ENCODE measurements at places on chromosomes 2 and 18.
A peak's percentile ranks its signal among the peaks of the same experiment; 100 is the strongest.

- no peak for DNase-seq
Observed at GRCh38 chr2:160646684-160647444, 153.3 kb upstream of the RBMS1 start.

GRCh38 chr18:47754311-47755101 is 176.0 kb downstream of the SMAD2 start:
- peak; percentile 18 for DNase-seq

GRCh38 chr2:152406119-152406835 is 71.3 kb downstream of the FMNL2 start:
- no peak for DNase-seq

DNA sequence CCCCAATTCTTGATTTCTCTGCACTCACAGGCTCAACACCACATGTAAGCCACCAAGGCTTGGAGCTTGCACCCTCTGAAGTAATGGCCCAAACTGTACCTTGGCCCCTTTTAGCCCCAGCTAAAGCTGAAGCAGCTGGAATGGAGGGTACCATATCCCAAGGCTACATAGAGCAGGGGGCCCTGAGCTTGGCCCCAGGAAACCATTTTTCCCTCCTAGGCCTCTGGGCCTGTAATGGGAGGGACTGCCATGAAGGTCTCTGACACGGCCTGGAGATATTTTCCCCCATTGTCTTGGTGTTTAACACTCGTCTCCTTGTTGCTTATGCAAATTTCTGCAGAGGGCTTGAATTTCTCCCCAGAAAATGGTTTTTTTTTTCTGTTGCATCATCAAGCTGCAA is 69.7 kb downstream of the SKA1 start:
- no peak for DNase-seq

DNA sequence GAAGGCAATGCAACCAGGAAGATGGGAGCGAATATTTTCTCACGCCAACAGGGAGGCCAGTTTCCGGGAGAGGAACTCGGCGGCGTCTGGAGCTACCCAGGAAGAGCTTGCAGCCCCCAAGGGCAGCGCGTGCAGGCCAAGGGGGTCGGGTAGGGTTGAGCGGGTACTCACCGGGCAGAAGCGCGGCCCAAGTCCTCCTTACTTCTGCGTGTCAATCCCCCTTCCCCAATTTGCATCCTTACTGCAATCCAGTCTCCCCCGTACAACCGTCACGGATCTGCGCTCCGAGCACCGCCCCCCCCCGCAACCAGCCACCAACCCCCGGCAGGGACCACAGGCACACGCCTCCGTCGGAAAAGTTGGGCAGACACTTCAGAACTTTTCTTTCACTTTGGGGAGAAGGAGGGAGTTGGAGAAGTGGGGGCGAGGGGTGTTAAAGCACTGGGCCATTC is 1.3 kb downstream of the ATP8B1 start:
- DNase-seq, result no peak

DNA sequence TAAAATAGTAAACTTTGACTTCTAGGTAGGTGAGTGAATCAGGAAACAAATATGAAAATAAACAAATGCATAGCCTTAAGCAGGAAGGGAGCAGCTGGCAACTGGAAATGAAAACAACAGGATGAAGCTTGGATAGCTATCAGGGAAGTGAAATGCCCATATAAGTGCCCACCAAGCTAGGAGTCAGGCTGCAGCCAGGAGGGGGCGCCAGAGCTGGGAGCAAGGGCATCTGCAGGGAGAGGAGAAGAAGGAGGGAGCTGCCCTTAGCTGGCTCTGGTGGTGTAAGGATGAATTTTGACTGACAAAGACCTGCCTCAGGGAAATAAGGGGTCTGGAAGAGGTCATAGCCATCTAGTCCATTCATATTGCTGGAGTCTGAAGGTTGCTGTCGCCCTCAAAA is 298.3 kb downstream of the TDRD15 start:
- DNase-seq, result peak; percentile 19

GRCh38 chr18:76913583-76913982 is 91.2 kb downstream of the ZNF236 start:
- DNase-seq, result no peak

DNA sequence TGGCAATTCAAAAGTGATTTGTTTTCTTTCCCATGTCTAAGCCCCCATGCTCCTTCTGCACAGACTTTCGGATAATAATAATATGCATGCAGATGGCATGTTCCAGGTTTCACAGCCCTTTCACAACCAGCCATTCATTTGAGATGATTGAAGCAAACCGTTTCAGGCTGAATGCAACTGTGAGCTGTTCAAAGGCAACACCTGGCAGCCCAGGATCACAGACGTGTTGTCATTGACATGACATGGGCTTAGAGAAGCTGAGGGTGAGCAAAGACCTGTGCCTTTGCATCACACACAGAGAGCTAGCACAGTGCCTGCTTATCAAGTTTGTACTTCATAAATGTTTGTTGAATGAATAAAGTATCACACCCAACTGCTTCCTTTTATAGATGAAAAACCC is 12.4 kb upstream of the ERMN start:
- peak; percentile 64 for DNase-seq

DNA sequence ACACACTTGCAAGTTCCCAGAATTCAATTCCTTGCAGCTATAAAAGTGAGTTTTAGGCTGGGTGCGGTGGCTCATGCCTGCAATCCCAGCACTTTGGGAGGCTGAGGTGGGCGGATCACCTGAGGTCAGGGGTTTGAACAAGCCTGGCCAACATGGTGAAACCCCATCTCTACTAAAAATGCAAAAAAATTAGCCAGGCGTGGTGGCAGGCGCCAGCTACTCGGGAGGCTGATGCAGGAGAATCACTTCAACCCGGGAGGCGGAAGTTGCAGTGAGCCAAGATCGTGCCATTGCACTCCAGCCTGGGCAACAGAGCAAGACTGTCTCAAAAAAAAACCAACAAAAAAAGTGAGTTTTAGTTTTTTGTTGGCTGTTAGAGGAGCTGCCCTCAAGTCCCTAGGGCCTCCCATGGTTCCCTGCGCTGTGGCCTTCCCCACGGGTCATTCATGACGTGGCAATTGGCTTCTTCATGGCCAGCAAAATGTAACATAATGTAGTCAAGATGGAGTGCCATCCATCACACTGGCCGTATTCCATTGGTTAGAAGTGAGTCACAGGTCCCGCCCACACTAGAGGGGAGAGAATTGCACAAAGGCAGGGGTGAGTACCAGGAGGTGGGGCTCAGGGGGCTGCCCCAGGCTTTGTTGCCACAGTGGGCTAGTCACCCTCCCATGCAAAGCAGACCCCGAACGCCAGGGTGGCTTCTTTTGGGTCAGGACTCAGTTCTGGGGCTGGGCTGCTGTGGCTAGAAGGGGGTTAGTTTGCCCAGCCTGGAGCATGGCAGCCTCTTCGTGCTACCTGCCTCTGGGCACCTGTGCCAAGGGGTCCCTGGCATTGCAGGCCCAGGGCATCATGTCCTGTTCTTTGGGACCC is 37.7 kb upstream of the INHBB start:
- no peak for DNase-seq

DNA sequence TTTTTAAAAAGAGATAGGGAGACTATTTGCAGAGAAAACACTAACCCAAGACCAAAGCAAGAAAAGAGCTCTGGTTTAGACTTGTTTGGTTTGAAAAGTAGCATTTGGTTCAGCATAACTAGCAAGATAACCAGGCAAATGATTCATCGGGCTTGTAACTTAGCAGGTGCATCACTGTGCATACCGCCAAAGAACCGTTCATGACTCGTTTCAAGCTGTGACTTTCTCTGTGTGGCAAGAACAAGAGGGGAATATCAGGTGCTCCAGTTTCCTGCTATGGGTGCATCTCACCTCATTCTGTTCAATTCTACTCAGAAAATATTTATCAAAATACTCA is 244.9 kb downstream of the ETAA1 start:
- DNase-seq, result no peak

- no peak for DNase-seq
Observed at GRCh38 chr2:213862407-213863076, 548.3 kb upstream of the VWC2L start.

DNA sequence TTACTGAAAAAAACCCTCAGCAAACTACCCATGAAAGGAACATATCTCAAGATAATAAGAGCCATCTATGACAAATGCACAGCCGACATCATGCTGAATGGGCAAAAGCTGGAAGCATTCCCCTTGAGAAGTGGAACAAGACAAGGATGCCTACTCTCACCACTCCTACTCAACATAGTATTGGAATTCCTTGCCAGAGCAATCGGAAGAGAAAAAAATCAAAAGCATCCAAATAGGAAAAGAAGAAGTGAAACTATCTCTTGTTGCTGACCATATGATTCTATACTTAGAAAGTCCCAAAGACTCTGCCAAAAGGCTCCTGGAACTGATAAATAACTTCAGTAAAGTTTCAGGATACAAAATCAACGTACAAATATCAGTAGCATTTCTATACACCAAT is 40.6 kb upstream of the MSTN start:
- DNase-seq, result no peak

DNA sequence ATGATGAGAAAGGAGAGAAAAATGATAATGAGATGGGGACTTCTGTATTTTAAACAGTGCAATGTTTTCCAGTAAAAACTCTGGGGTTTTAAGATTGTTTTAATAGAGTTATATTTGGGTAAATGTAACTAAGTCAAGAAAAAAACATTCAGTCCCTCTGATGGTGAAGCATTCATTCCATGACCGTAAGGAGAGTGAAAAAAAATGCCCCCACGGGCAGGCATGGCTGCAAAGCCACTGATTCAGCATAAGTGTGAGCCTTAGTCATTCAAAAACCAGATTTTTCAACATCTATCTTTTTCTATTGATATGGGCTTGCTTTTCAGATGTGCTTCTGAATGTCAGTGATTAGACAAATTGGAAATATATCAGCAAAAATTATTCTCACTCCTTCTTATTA is 957.8 kb downstream of the SLC4A3 start:
- no peak for DNase-seq

GRCh38 chr2:30615926-30616325 is 168.9 kb downstream of the LCLAT1 start:
- DNase-seq, result no peak

GRCh38 chr2:204452464-204453023 is 92.7 kb upstream of the PARD3B start:
- no peak for DNase-seq

GRCh38 chr18:23229472-23229871 is 94.2 kb downstream of the CABLES1 start:
- no peak for DNase-seq

DNA sequence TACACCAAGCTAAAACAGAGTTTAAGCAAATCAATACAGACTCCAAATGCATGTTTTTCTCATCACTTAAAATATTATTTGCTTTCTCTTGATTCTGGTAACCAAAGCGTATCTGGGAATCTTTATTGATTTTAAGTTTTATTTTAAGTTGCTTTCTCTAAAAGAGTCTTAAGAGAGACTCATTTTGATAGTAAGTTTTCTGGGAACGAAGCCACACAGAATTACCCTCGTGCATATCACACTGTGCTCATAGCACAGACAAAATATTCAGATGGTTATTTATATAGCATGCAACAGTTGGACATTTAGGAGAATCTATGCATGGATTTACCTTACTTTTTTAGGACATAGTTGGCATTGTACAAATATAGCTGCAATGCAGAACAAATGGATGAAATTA is 597.5 kb upstream of the NRXN1 start:
- no peak for DNase-seq

GRCh38 chr2:17625446-17625845 is 85.0 kb downstream of the VSNL1 start:
- no peak for DNase-seq

GRCh38 chr2:232926431-232926939 is 56.4 kb downstream of the SNORC start:
- no peak for DNase-seq

GRCh38 chr2:239466755-239467271 is 66.0 kb upstream of the HDAC4 start:
- DNase-seq, result no peak

- no peak for DNase-seq
Observed at GRCh38 chr18:1848716-1849115, 722.6 kb downstream of the METTL4 start.

- no peak for DNase-seq
Observed at GRCh38 chr2:37827911-37828511, 97.1 kb upstream of the RMDN2 start.

DNA sequence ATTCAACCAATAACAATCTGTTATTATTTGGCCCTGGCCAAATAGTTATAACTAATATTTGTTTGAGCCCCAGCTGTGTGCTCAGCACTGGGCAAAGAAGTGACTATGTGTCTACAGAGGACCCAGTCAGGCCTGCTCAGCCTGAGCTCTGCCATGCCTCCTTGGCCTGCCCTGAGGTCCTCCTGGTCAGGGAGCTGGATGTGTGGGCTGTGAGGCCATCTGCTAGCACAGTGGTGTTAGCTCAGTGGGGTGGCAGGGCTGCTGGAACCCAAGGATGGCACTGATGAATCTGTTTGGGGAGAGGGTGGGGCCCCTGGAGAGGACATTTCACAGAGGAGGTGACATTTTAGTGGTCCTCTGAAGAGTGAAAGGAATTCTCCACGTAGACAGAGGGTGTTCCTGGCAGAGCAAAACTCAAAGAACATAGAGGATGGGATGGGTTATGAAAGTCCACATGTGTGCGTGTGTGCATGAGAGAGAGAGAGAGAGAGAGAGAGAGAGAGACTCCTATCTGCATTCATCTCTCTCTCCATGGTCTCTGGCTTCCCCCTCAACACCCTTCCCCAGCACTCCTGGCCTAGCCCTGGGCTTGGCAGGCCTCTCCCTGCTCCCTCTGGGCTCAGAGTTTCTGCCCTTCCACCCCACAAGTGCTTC is 21.2 kb upstream of the ATOH8 start:
- no peak for DNase-seq

DNA sequence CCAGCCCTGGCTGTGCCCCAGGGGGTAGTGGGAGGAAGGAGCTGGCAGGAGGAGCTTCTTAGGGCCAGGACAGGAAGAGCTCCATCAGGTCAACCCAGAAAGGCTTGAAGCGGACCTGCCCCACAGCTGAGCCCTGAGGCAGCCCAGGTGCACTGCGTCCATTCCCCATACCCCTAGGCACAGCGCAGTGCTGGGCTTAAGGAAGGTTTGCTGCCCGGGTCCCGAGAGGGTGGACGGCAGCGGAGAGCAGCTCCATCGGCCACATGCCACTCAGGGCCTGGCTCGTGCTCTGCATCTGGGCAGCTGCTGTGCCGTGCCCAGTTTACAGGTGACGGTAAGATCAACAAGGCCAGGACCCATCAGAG is 26.4 kb downstream of the DNMT3A start:
- DNase-seq, result no peak

GRCh38 chr2:10327896-10328669 is 25.4 kb downstream of the HPCAL1 start:
- DNase-seq, result peak; percentile 55
